Dermis blood vessel endothelial cell (primary cell): ENCODE measurements at places on chromosomes 7 and 10. TPM values are rescaled to one million over a fixed set of nuclear protein-coding genes. Genes with fewer than 3 reads are reported as not detected.

GRCh38 chr10:93075369-93076221 lies 1.9 kb downstream of the CYP26A1 start:
- no peak for DNase-seq

DNA sequence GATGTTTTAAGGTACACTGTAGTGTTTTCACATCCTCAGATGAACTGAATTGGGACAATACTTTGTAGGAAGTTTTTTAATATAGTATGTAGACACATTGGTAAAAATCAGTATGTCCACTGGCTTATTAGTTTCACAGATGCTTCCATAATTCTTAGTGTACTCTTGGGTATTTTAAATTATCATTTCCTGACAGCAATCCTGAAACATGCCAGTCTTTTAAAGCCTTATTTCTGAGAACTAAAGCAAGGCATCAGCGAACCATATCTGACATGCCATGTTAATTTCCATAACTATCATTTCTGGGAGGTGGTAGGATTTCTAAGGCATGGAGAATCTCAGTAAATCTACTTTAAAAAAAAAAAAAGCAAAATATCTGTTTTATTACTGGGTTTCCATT lies 266.4 kb downstream of the ADK start:
- DNase-seq: no peak

Gene GLI3
- 1.0 and 1.6 TPM in 2 replicates for total RNA-seq

- DNase-seq: no peak
Observed at GRCh38 chr10:117096599-117097201, 41.4 kb downstream of the VAX1 start.

Gene MBL2
- not detected in 2 replicates for total RNA-seq

Gene MACC1
- total RNA-seq: under 0.01 and 0.17 TPM in 2 replicates

- DNase-seq: no peak
Observed at GRCh38 chr7:135795846-135796570, 47.4 kb upstream of the FAM180A start.

GRCh38 chr7:139035586-139036353 lies at the start of gene ZC3HAV1L:
ZC3HAV1L (minus strand) TSS chr7:139036042; CDS start chr7:139036017, 25 bp downstream.
- DNase-seq: peak; percentile 81

Gene NKX2-3
- total RNA-seq: not detected in 2 replicates

Gene MRC1
- 156 and 249 TPM in 2 replicates for total RNA-seq

Gene FGFR2
- total RNA-seq: 0.42 and 1.7 TPM in 2 replicates

GRCh38 chr10:10804998-10805740 lies 212.5 kb upstream of the CELF2 start:
- DNase-seq: peak; percentile 92

Gene ZPBP
- total RNA-seq: not detected in 2 replicates

GRCh38 chr10:34001087-34001580 lies 666.7 kb upstream of the NRP1 start:
- no peak for DNase-seq

DNA sequence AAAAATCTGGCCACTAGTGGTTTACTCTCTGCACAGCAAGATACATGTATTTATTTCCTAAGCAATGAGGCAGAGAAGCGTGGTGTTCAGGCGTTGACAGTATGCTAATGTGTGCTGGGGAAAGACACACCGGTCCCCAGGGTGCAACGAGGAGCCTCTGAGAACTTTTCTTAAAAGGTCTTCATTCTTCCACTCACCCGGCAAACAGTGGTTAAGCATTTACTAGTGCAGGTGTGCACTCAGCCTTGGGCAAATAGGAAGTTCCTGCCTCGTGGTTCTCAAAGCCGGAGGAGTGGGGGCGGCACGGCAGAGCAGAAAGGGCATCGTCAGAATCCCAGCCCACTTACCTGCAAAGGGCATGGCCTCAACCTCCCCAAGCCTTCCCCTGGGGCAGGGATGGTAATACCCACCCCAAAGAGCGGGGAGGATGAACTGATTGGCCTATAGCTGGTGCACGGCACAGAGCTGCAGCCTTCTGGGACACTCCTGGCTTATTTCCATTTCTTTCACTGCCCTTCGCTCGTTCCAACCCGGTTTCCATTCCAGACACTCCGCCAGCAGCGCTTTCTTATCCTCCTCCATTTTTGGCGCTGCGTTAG lies 184.3 kb upstream of the CTBP2 start:
- DNase-seq: no peak

Gene LIPF
- total RNA-seq: not detected in 2 replicates

Gene FGF8
- total RNA-seq: not detected in 2 replicates

- no peak for DNase-seq
Observed at GRCh38 chr7:153567426-153567825, 484.8 kb upstream of the DPP6 start.

DNA sequence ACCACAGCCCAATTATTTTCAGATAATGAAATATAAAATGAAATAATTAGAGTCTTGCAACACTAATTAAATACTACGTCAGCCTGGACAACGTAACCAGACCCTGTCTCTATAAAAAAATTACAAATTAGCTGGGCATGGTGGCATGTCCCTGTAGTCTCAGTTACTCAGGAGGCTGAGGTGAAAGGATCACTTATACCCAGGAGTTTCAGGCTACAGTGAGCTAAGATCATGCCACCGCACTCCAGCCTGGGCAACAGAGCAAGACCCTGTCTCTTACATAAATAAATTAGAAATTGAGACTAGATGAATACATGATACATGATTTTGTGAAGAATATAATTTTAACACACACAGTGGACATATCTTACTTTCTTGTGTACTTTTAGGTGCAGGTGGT lies 18.4 kb downstream of the TIAL1 start:
- DNase-seq: no peak

- DNase-seq: no peak
Observed at GRCh38 chr7:1845536-1846311, 175.6 kb downstream of the ELFN1 start.

- peak; percentile 94 for DNase-seq
Observed at GRCh38 chr10:119178372-119179119, at the start of gene PRDX3. PRDX3 (minus strand) TSS chr10:119178812; CDS start chr10:119178790, 22 bp downstream.

- no peak for DNase-seq
Observed at GRCh38 chr7:40848541-40849221, 713.9 kb downstream of the SUGCT start.

GRCh38 chr10:24674892-24675632 lies 48.6 kb downstream of the ARHGAP21 start:
- DNase-seq: no peak

- peak; percentile 83 for DNase-seq
Observed at GRCh38 chr7:30478349-30479201, at the start of gene NOD1. NOD1 (minus strand) TSS chr7:30478784; CDS start chr7:30456921, 21,863 bp downstream.

DNA sequence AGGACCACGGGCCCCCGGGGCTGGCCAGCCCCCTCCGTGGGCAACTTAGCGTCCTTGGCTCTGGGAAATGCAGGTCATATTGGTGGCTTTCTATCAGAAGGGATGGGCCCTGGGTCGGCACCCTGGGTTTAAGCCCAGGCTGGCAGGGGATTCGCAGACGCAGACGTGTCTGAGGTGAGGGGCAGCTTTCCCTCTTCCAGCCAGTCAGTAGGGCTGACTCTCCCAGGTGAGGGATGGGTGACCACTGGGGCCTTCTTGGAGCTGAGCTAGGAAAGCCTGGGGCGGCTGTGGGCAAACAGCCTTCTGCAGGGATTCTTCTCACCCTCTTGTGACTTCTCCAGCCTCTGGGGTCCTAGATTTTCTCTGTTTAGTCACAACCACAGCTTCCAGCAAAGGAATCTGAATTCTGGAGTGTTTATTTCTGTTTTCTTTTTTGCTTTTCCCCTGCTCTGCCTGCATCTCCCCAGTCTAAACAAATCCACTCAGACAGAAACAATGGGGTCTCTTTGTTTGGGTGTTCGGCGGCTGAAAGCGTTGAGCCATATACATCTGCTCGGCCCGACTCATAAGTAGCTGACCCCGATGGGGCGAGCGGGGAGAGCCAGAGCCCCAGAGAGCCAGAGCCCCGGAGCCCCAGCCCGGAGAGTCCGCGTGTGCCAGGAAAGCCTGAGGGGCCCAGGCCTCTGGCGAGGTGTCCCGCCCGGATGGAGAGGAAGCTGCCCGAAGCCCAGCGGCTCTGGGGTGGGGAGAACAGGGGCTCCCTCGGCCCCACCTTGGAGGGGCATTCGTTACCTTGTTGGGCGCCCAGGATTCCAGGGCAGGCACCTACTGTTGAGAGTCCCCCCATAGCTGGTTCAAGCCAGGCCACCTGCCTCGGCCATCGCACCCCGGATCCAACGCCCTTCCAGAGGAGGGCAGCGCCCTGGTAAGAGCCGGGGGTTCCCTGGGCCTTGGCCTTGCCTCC lies 2.0 kb downstream of the MNX1 start:
- no peak for DNase-seq

DNA sequence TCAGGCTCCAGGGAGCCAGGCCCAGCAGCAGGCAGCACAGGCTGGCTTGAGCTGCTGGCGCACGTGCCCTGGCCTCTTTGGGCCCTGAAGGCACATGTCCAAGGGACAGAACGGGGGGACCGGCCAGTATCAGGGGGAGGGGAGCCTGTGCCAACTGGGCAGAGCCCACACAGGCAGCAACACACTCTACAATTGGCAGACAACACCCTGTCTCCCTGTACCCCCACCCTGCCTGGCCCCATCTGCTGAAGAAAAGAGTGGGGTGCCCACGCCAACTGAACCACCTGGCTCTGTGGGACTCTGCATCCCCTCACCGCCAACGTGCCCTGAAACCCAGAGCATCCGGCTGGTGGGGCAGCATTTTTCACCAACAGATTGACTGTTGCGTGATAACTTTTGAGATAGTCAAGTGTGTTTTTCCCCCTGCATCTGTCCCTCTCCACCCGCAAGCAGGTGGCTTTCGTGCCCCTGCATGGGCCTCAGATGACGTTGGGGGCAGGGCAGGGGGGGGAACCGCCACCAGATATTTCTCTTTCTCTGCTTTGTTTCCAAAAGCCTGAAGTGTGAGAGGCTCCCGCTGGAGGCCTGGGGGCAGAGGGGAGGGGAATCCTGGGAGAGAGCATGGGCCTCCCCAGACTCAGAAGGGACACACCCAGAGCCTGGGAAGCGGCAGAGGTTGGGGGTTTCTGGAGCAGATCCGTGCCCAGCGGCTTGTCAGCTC lies 21.8 kb downstream of the SLIT1 start:
- DNase-seq: no peak

DNA sequence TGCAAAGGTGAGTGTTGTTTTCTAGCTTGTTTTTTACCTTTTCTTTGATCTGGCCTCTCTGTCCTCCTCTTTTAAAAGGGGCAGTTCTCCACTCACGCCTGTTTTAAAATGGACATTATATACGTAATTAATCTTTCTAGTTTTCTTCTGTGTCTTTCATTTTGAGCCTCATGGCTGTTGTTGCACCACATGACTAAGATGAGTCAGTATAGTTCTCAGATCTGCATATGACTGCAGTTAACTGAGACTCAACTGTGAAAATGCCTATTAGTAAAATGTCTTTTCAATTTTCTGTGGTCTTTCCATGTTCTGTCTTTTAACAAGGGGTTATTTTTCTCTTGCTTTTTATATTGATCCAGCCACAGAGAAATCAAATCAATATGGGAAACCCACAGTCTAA lies 296.1 kb downstream of the CDK14 start:
- DNase-seq: no peak

GRCh38 chr7:12056381-12056780 lies 154.7 kb upstream of the TMEM106B start:
- DNase-seq: no peak

GRCh38 chr10:7085913-7086589 lies 324.8 kb downstream of the SFMBT2 start:
- no peak for DNase-seq

DNA sequence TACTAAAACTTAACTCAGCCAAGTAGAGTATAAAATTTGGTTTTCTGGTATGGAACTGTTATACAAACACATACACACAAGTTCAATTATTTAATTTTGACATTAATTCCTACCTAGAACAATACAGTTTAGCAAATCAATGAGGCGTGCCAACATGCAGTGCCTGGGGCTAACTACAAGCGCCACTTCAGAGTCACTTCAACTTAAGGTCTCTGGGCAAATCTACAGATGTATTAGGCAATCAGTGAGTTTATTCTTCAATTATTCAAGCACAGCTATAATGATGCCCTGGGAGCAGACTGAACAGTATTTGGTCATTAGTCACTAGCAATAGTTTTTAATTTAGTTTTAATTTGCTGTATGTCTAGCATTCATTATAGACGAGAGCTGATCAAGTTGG lies 51.6 kb downstream of the HIBADH start:
- DNase-seq: no peak

Gene KIAA1549
- total RNA-seq: 2.6 and 3.3 TPM in 2 replicates
